ENCODE measurements at places on chromosomes 5 and 9.

- DNase-seq = no peak
These were observed 5.3 kb upstream of the LHFPL2 start for GRCh38 chr5:78653681-78654366.

- DNase-seq = no peak
These were observed 2.8 kb downstream of the CKS2 start for GRCh38 chr9:89313842-89314241.

GRCh38 chr9:137387114-137387890, 35.7 kb downstream of the EXD3 start:
- DNase-seq = peak; percentile 58

- DNase-seq = no peak
These were observed 78.6 kb upstream of the KLF9 start for GRCh38 chr9:70493029-70493428.

GRCh38 chr5:160458806-160459800, 37.4 kb downstream of the PTTG1 start:
- DNase-seq = no peak

GRCh38 chr5:129664336-129664937, 83.5 kb upstream of the MINAR2 start:
- peak; percentile 35 for DNase-seq

DNA sequence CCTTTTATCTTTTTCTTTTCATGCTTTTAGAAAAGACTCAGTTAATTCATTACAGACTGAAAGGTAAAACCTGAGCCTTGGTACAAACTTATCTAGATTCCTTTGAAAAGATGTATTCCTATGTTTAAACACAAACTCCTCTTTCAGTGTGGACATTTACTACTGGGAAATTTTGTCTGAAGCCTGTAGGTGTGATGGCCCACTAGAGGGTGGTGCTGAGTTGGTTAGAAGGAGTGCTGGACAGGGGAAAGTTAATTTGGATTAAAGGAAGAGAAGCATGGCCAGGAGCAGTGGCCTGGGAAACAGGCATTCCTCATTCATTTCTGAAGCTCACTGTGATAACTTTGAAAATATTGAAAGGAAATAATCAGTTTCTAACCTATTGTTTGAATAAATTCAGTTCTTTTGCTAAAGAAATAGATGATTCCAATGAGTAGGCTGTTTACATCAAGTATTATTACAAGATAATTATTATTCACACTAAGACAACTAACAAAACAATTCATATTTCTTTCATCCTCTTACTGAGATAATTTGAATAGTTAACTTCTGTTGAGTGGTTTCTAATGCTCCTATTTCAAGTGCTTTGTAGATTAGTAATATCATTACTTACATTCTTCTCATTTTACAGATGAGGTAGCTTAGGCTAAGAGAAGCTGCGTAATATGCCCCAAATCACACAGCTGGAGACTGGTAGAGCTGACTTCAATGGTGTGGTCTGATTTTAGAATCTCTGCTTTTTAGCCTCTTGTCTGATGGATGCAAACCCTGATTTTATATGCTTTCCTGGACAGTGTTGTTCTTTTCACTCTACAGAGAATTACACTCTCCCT, 150.9 kb downstream of the ADGRV1 start:
- DNase-seq = no peak

DNA sequence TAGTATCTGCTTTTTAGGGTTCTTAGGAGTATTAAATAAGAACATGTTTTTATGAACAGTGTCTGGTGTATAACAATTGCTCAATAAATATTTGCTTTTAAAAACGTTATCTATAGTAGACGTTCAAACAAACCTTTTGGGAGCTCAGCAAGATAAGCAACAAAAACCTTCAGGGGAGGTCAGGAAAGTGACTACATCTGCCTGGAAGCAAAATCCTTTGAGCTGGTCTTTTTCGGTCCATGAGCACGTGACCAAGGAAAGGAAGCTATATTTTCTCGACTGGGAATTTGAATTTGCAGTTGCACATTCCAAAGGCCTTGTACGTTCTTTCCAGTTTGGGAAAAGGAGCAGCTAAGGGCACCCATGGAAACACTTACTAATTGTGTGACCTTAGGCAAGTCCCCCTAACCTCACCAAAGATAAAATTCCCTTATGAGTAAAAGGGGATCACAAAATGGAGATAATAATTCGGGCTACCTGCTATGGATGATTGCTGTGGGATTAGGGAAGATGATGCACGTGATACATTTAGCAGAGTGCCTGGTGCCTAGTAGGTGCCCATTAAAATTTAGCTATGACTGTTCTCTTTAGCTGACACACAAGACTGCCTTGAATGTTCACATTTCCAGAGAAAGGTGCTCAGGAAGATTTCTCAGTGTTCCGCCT, 45.4 kb downstream of the PTTG1 start:
- DNase-seq = no peak

DNA sequence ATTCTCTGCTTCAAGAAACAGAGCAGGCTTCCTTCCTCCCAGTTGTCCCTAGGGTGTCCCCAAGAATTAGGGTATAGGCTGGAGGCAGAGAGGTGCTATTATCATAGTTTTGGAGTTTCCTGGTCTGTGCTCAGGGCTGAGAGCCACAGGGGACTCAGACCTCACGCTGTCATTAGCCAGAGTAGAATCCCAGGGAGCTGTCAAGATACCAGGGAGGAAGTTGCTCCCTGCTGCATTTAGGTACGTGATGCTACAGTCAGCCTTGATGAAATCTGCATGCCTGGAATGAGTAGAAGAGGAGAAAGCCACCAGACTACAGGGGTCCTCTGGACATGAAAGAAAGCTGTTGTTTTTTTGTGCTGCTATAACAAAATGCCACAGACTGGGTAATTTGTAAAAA, 273.2 kb downstream of the SH3GL2 start:
- DNase-seq = no peak

- no peak for DNase-seq
These were observed 229.8 kb downstream of the FANCC start for GRCh38 chr9:95087659-95088242.

DNA sequence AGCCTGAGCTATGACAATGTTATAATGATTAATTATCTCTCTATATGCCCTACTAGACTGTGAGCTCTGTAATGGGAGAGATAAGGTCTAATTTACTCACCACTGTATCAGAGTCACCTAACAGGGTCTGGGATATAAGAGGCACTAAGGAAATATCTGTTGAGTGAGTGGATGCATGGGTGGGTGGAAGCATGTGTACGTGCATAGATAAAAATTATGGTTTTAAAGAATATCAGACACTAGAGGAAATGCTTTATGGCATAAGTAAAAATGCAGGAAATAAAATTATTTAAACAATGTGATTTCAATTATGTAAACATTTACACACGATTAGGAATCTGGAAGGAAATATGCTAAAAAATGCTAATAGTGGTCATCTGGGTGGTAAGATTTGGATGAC, 137.8 kb downstream of the SPOCK1 start:
- DNase-seq = no peak

DNA sequence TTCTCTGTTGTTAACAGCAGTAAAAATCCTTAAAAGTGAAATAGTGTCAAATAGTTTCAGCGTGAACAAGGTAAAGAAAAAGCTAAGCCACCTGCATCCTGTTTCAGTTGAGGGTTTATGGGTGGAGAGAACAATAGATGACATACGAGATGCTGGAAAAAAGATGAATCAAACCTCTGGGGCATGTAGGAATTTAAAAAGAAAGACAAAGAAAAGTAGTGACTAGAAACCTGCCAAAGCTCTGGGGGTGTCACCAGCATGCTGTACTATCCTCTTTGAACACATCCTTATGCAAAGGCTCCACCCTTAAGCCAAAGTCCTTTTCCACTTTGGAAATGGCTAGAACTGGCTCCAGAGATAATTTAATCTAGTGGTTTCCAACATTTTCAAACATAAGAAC, 22.2 kb downstream of the SCAI start:
- DNase-seq = no peak

DNA sequence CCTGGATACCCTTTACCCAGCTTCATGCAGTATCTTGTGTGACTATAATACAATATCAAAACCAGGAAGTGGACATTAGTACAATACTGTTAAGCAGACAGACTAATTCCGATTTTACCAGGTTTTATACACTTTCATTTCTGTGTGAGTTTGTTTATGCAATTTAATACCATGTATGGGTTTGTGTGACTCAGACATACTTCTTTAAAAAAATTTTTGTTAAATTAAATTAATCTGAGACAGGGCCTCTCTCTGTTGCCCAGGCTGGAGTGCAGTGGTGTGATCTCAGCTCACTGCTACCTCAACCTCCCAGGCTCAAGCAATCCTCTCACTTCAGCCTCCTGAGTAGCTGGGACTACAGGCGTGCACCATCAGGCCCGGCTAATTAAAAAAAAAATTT, 156.8 kb downstream of the GAPVD1 start:
- no peak for DNase-seq

DNA sequence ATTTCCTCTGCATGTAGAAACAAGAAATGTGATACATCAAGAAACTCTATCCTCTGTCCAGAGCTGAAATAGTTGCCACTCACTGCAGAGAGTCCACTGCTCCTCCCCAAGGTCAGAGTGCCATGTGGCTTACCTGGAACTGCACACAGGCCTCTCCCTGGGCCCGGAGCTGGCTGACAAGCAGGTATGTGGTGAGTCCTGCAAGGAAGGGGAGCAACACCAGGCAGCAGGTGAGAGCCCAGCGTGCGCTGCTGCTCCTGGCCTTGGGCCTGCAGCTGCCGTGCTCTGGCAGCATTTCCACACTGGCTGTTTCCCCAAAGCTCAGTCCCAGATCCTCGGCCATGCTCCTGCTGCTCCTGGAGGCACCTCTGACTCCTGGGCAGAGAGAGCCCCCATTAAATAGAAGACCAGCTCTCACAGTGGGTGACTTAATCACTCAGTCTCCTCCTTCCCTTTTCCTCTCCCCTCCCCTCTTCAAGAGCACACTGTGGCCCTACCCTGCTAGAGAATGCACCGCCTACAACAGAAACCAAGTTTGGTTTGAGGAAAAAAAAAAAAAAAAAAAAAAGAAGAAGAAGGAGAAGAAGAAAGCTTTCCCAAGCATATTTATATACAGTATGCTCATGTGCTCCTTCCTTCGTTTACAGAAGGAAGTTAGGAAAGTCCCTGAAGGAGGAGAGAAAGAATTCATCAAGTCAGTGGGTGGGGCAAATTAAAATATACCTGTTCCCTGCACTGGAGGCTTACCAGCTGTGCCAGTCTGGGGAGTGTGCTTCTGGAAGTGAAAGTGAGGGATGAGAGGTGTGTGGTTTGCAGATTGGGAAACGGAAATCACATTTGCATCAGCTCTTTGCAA, at the start of gene TNFSF15:
Gene TNFSF15, minus strand, starts transcription at position 370 of the 856 bp plus-strand sequence. Its CDS starts 27 bp downstream, at position 343.
- peak; percentile 11 for DNase-seq

- DNase-seq = no peak
These were observed 29.0 kb downstream of the FAT2 start for GRCh38 chr5:151562019-151562707.

DNA sequence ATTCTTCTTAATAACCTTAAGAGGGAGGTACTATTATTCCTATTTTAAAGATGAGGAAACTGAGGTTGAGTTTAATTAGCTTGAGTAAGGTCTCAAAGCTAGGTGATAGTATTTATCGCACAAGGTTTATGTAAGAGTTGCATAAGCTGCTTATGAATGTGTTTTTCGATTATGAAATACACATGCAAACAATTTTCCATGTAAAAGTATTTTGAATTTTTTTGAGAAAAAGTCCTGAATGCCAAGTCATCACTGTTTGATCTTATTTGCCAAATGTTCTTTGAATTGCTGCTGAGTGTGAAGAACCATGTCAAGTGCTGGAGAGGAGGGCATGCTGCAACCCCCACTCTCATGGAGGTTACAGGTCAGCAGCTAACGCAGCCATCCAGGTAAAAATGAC, 174.4 kb downstream of the CARTPT start:
- no peak for DNase-seq

- DNase-seq = no peak
These were observed 10.3 kb upstream of the FCN2 start for GRCh38 chr9:134870301-134870694.

DNA sequence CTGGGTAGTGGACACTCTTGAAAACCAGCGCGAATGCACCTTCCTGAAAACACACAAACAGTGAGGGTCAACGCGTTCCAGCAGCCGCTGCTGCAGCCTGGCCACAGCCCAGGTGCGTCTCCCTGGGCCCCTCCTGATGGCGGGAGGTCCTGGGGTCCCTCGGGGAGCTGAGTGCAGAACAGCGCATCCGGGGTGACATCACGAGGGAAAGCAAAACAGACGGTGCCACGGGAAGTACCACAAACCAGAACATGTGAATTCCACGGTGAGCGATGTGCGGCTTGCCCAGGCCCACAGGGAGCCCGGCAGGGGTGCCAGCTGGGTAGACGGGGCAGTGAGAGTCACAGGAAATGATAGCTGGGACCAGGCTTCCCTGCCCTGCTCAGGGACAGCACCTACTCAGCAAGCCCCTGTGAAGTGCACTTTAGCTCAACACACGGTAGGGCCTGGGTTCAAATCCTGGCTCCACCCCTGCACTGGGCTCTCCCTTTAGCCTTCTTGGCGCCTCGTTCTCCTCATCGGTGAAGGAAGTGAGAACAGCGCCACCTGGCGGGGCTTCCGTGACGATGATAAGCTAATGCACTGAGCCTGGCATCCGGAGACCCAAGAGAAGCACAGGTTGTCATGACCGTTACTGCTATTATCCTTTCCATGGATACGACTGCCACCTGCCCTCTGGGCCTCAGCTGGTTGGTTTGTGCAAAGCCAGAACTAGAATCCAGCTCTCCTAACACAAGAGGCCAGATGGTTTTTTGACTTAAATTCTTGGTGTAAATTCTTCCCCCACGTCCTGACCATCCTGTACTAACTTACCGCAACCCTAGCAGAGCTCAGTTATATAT, 24.6 kb downstream of the GFPT2 start:
- DNase-seq = peak; percentile 82

- no peak for DNase-seq
These were observed 61.3 kb downstream of the DROSHA start for GRCh38 chr5:31470608-31471007.

DNA sequence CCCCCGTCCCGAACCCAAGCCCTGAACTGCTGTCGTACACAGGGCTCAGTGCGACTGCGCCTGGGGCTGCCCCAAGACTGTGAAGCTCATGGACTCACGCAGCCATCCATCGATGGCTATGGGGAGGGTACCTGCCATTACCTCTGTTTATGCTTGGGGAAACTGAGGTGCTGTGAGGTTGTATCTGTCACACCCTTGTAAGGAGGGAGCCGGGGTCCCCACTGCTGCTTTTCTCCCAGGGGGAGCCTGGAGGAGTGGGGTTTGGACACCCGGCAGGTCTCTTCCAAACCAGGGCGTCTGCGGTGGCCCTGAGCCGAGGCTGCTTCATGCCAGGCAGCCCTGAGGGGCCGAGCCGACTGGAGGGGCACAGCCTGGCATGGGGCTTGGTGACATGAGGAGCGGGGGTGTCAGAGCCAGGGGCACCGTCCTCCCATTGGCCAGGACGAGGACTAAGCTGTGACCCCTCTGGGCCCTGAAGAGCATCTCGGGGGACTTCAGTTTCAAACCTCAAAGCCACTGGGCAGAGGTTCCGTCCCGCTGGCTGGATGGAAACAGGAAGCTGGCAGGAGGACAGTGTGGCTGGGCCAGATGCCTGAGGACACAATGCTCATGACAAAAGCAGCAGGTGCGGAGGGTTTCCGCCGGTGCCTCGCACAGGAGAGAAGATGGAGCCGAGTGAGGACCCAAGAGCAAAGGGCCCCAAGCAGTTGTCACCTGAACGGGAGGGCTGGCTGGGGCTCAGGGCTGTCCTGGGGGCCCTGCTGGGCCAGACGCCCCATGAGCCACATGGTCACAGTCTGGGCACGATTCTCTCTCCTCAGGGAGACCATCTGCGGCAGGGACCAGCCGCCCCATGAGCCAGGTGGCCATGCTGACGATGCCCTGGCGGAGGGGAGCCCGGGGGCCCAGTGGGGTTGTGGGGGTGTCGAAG, 54.4 kb upstream of the EXOC3 start:
- DNase-seq = no peak

GRCh38 chr5:35622974-35623373, 5.3 kb downstream of the SPEF2 start:
- DNase-seq = no peak

GRCh38 chr5:109454731-109455505, 45.1 kb upstream of the PJA2 start:
- DNase-seq = no peak
